ENCODE measurements at places on chromosomes 3 and 15.

DNA sequence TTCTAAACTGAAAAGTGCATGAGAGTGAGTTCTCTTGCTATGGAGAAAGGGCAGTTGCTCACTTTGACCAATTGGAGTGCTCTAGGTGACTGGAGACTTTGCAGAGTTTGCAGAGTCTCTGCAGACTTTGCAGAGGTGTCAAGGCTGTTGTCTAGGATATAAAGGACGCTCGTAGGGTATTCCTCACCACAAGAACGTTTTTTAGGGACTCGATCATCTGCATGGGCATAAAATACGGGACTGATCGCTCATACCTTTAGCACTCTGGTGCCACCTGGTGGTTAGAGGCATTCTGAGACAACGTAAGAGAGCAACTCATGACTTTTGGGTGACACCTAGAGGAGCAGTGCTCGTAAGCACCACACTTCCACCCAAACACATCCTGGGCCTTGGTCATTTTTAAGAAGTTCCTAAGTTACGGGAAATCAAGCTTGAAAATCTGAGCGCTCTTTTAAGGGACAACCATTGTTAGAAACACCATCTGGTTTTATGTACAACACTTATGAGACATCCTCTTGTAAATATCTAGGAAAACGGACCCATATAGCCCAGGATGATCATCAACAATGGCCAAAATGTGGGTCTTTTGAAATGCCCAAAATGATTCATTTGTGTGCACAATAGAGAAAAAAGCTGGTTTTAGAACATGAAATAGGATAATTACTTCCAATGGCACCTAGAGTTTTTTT lies 51.6 kb upstream of the XCR1 start:
- H3K4me1 ChIP-seq = no peaks in the 10 kb centered on the region
- no peak overlapping the region for H3K4me3 ChIP-seq
- H3K27me3 ChIP-seq = no peaks in the 10 kb centered on the region
- peak; percentile 35 for DNase-seq
- no peaks in the 10 kb centered on the region for H3K36me3 ChIP-seq

DNA sequence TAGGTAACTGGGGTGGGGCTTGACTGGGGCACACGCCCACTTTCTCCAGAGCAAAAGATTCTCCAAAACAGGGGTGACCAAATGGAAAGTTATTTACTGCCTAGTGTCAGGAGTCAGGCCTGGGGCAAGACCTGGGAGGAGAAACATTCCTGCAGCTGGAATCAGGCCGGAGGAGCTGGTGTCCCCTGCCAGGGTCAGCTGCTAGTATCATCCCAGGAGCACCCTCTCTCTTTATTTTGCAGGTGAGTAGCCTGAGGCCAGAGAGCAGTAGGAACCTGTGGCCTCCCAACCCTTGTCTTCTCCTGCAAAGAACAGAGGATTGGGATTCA lies 32.9 kb downstream of the DNAJB8 start:
- no peak for DNase-seq
- no peaks in the 10 kb centered on the region for H3K36me3 ChIP-seq
- peaks cover 9% of the 10 kb centered on the region for H3K27me3 ChIP-seq
- no peak overlapping the region for H3K4me3 ChIP-seq
- peaks cover 4% of the 10 kb centered on the region for H3K4me1 ChIP-seq

GRCh38 chr15:70853318-70853972 lies 512 bp downstream of the LARP6 start:
- H3K4me3 ChIP-seq = peak overlapping the region; percentile 87
- H3K4me1 ChIP-seq = peaks cover 48% of the 10 kb centered on the region

GRCh38 chr15:95872366-95872771 lies 458.1 kb upstream of the NR2F2 start:
- no peaks in the 10 kb centered on the region for H3K27me3 ChIP-seq
- no peaks in the 10 kb centered on the region for H3K4me1 ChIP-seq
- H3K36me3 ChIP-seq = no peaks in the 10 kb centered on the region
- H3K4me3 ChIP-seq = no peak overlapping the region

DNA sequence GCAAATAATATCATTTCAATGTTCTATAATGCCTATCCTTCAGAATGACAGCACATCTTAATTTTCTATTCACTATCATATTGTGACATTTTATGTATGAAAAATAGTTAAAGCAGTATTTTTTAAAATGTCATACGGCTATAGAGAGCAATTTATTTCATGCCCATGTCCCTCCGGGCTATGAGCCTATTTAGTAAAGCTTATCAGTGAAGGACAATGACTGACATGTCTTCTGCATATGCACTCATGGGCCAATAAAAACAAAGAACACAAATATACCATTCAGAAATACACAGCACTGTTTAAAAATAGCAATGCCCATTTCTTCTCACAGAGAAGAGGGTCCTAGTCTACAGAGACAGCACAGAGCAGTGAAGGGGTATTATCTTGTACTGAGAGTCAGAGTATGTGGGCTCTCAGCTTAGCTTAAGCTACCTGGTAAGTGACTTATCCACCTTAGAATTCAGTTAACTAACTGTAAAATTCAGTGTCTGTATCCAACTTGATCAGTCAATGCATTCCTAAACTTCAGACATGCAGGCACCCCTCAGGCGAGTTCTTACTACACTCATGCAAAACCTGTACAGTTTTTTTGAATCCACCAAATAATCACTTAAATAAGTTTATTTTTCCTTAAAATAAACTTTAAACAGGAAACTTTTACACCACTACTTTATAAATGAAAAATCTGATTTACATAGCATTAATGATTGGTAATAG lies 9.0 kb downstream of the GOLIM4 start:
- H3K4me3 ChIP-seq = no peak overlapping the region
- no peaks in the 10 kb centered on the region for H3K36me3 ChIP-seq
- H3K4me1 ChIP-seq = no peaks in the 10 kb centered on the region

- peaks cover 20% of the 10 kb centered on the region for H3K4me1 ChIP-seq
- no peak for DNase-seq
Observed at GRCh38 chr15:68431792-68432401, at the start of gene ITGA11. Gene ITGA11 (minus strand): TSS chr15:68432163. CDS start chr15:68432066, 97 bp downstream.

DNA sequence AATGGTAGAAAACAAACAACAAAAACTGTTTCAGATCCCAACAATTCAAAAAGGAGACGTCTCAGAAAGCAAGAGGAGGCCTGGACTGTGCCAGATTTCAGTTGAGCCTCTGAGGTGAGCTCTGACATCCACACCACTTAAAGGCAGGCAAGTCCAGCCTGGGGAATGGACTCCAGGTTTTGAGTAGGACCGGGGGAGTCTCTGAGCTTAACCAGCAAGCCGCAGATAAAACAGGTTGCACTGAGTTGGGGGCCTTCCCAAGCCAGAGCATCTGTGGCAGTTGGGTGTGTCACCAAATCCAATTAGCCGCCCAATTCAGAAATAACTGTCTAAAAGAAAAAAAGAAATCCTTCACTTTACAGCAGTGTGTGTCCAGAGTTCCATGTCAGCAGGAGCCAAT lies 54.7 kb downstream of the OXNAD1 start:
- no peaks in the 10 kb centered on the region for H3K4me1 ChIP-seq
- no peaks in the 10 kb centered on the region for H3K27me3 ChIP-seq
- H3K27ac ChIP-seq = no peak overlapping the region
- H3K36me3 ChIP-seq = peaks cover 3% of the 10 kb centered on the region

DNA sequence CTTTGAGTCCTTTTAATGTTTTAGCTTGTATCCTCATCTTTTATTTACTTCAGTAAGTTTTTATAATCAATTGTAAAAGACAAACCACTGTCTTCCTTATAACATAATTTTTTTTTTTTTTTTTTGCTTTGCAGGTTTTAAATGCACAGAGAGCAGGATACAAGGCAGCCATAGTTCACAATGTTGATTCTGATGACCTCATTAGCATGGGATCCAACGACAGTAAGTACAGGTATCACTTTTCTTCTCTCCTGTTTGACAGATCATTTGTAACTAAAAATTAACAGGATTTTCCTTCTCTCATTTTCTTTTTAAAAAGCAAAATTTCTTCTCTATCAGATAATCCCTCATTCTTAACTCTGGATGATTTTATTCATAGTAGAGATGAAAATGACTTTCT lies 75.4 kb downstream of the PFN2 start:
- no peak overlapping the region for H3K27ac ChIP-seq
- no peaks in the 10 kb centered on the region for H3K4me1 ChIP-seq
- H3K36me3 ChIP-seq = peaks cover 45% of the 10 kb centered on the region
- no peak for DNase-seq
- no peaks in the 10 kb centered on the region for H3K27me3 ChIP-seq

GRCh38 chr15:93420050-93420452 lies 331.0 kb upstream of the RGMA start:
- no peak overlapping the region for H3K4me3 ChIP-seq
- no peaks in the 10 kb centered on the region for H3K27me3 ChIP-seq
- H3K36me3 ChIP-seq = no peaks in the 10 kb centered on the region
- H3K27ac ChIP-seq = no peak overlapping the region
- no peaks in the 10 kb centered on the region for H3K4me1 ChIP-seq

DNA sequence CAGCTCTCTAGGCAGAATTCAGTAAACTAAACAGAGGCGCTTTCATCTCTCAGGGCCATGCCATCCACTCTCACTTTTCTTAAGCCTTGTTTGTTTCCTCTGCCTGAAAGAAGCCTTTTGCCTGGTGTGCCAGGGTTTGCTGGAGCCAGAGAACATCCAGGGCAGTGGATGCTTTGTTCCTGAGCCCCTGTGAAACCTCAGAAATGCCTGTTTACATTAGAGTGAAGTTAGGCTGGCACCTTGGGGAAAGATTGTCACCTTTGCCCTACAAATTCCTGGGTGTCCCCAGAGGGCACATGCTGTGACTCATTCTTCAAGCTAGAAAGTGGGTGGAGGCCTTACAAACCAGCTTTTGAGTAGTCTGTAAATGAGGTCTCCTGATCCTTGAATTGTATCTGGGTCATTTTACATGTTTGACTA lies 10.7 kb upstream of the TRAK1 start:
- no peaks in the 10 kb centered on the region for H3K36me3 ChIP-seq
- H3K27me3 ChIP-seq = no peaks in the 10 kb centered on the region
- no peak for DNase-seq
- peaks cover 48% of the 10 kb centered on the region for H3K4me1 ChIP-seq

DNA sequence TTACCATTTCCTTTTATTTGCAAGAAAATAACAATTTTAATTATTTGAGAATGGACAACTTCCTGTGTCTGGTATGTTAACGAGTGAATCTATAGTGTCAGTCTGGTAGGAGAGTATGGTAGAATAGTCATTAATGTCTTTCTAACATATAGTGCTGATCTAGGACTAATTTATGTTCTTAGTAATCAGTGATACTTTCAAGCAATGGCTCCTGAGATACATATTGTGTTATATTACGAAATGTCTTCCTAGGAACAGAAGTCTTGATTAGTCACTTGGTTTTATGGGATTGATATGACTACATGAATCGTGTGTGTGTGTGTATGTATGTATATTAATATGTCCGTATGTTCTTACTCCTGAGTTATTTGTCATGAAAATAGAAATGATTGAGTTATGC lies 66.6 kb upstream of the PAQR5 start:
- H3K27ac ChIP-seq = no peak overlapping the region
- no peaks in the 10 kb centered on the region for H3K4me1 ChIP-seq
- peaks cover 21% of the 10 kb centered on the region for H3K36me3 ChIP-seq
- H3K4me3 ChIP-seq = no peak overlapping the region

GRCh38 chr15:39961051-39961450 lies 27.1 kb downstream of the EIF2AK4 start:
- H3K27me3 ChIP-seq = no peaks in the 10 kb centered on the region
- H3K27ac ChIP-seq = no peak overlapping the region
- peaks cover 9% of the 10 kb centered on the region for H3K36me3 ChIP-seq
- H3K4me3 ChIP-seq = no peak overlapping the region
- H3K4me1 ChIP-seq = no peaks in the 10 kb centered on the region

GRCh38 chr3:127820221-127820825 lies 2.0 kb downstream of the MGLL start:
- no peaks in the 10 kb centered on the region for H3K36me3 ChIP-seq
- H3K27me3 ChIP-seq = no peaks in the 10 kb centered on the region
- DNase-seq = no peak
- peak overlapping the region; percentile 94 for H3K4me3 ChIP-seq
- peaks cover 80% of the 10 kb centered on the region for H3K4me1 ChIP-seq

GRCh38 chr15:95865330-95865739 lies 465.2 kb upstream of the NR2F2 start:
- no peak overlapping the region for H3K4me3 ChIP-seq
- H3K27me3 ChIP-seq = no peaks in the 10 kb centered on the region
- H3K36me3 ChIP-seq = no peaks in the 10 kb centered on the region
- no peak for DNase-seq

- no peaks in the 10 kb centered on the region for H3K36me3 ChIP-seq
- H3K27me3 ChIP-seq = no peaks in the 10 kb centered on the region
- H3K4me1 ChIP-seq = peaks cover 33% of the 10 kb centered on the region
- H3K27ac ChIP-seq = no peak overlapping the region
- DNase-seq = no peak
Observed at GRCh38 chr3:23840521-23840920, 34.8 kb downstream of the UBE2E1 start.

- no peaks in the 10 kb centered on the region for H3K36me3 ChIP-seq
- H3K27ac ChIP-seq = no peak overlapping the region
- H3K4me3 ChIP-seq = no peak overlapping the region
- no peaks in the 10 kb centered on the region for H3K27me3 ChIP-seq
- H3K4me1 ChIP-seq = no peaks in the 10 kb centered on the region
Observed at GRCh38 chr3:148075771-148076716, 621.7 kb upstream of the AGTR1 start.

DNA sequence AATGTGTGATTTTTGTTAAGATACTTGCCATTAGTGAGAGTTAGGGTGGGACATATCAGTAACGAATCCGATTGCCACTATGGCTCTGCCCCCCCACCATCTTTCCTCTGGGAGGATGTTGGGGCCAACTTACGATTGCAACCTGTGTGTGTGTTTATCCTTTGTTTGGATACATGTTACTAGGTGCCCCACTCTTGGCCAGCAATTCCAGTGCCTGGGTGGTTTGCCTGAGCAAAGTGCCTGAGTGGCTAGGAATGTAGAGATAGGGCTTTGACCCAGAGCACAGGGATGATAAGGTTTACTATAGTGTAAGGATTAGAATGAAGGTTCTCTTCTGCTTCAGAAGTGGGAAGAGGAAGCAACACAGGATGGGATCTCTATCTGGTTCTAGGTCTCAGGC lies 231.8 kb downstream of the TP63 start:
- peaks cover 7% of the 10 kb centered on the region for H3K4me1 ChIP-seq
- no peaks in the 10 kb centered on the region for H3K27me3 ChIP-seq
- no peaks in the 10 kb centered on the region for H3K36me3 ChIP-seq
- H3K27ac ChIP-seq = peak overlapping the region; percentile 50
- DNase-seq = no peak

DNA sequence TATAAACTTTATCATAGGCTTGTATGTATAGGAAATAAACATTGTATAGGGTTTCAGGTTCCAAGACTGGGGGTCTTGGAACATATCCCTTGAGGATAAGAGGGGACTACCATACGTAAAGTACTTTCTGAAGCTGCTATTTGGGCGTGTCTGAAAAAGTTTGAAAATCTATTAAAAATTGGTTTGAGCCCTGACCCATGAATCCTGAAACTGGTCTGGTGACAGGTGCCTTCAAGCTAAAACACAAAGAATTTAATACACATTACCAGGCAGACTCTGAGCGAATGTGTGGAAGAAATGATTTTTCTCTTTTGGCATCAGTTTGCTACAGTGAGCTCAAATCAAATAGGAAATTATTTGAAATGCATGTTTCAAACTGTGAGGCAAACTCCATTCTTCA lies 16.3 kb downstream of the TF start:
- H3K36me3 ChIP-seq = no peaks in the 10 kb centered on the region
- H3K4me1 ChIP-seq = no peaks in the 10 kb centered on the region
- no peak for DNase-seq
- no peaks in the 10 kb centered on the region for H3K27me3 ChIP-seq

GRCh38 chr3:48187579-48188265 lies 495 bp downstream of the CDC25A start:
- H3K27ac ChIP-seq = peak overlapping the region; percentile 59
- H3K4me1 ChIP-seq = peaks cover 14% of the 10 kb centered on the region
- H3K36me3 ChIP-seq = no peaks in the 10 kb centered on the region
- no peaks in the 10 kb centered on the region for H3K27me3 ChIP-seq
- peak; percentile 19 for DNase-seq

GRCh38 chr15:68384451-68385239 lies 47.3 kb downstream of the ITGA11 start:
- H3K36me3 ChIP-seq = no peaks in the 10 kb centered on the region
- H3K4me3 ChIP-seq = no peak overlapping the region
- no peaks in the 10 kb centered on the region for H3K27me3 ChIP-seq
- peaks cover 5% of the 10 kb centered on the region for H3K4me1 ChIP-seq
- DNase-seq = no peak

Measured in esophagus squamous epithelium (tissue), 5 donors.